Left lobe of liver (tissue), 2 donors: ENCODE measurements at places on chromosomes 1 and 21. TPM values are rescaled to one million over a fixed set of nuclear protein-coding genes. Genes with fewer than 3 reads are reported as not detected.

FAM110D gene
- total RNA-seq = 0.28 TPM

KCNK1 gene
- 1.1 TPM for total RNA-seq

DNAH14 gene
- 5.9 TPM for total RNA-seq

CD2 gene
- 0.43 TPM for total RNA-seq

SLC6A17 gene
- not detected for total RNA-seq

HIPK1 gene
- total RNA-seq = 27.1 TPM

KRTAP7-1 gene
- total RNA-seq = not detected

MAB21L3 gene
- total RNA-seq = 0.63 TPM

PAQR6 gene
- total RNA-seq = 3.3 TPM

LMX1A gene
- not detected for total RNA-seq

FCRLA gene
- not detected for total RNA-seq

SPRR2E gene
- total RNA-seq = not detected

GPR37L1 gene
- not detected for total RNA-seq

VN1R5 gene
- total RNA-seq = not detected

RNASEL gene
- total RNA-seq = 2.2 TPM

CR2 gene
- 0.08 TPM for total RNA-seq

LCE2B gene
- not detected for total RNA-seq

IVL gene
- not detected for total RNA-seq

TMPRSS15 gene
- not detected for total RNA-seq

TNFRSF9 gene
- total RNA-seq = 0.03 TPM

TMEM125 gene
- total RNA-seq = 0.45 TPM

MTX1 gene
- 22.6 TPM for total RNA-seq

KRTAP11-1 gene
- total RNA-seq = not detected

TSPAN1 gene
- total RNA-seq = 7.7 TPM

GUCA2B gene
- total RNA-seq = 0.53 TPM

CNIH3 gene
- total RNA-seq = 1.7 TPM

CRYBG2 gene
- 0.18 TPM for total RNA-seq

TCHHL1 gene
- total RNA-seq = not detected

GLIS1 gene
- not detected for total RNA-seq

KRTAP19-1 gene
- total RNA-seq = not detected

NUP210L gene
- 0.10 TPM for total RNA-seq

ETV3L gene
- not detected for total RNA-seq

BEND5 gene
- 0.20 TPM for total RNA-seq

FCRL4 gene
- not detected for total RNA-seq

LCE1B gene
- total RNA-seq = not detected

HIVEP3 gene
- total RNA-seq = 2.6 TPM

TACSTD2 gene
- 2.2 TPM for total RNA-seq

GUCA2A gene
- not detected for total RNA-seq

TEX50 gene
- total RNA-seq = not detected

AGO4 gene
- 7.0 TPM for total RNA-seq

DYNLT4 gene
- total RNA-seq = 0.55 TPM

COL11A1 gene
- total RNA-seq = 0.08 TPM

BEST4 gene
- total RNA-seq = 0.10 TPM

PWP2 gene
- total RNA-seq = 4.8 TPM

CYP2J2 gene
- total RNA-seq = 61.9 TPM

TNNT2 gene
- total RNA-seq = 0.33 TPM

TGFB2 gene
- 0.20 TPM for total RNA-seq

THEM5 gene
- not detected for total RNA-seq

SLFNL1 gene
- not detected for total RNA-seq

MRAP gene
- total RNA-seq = 3.4 TPM

CFAP141 gene
- total RNA-seq = not detected

SLC9C2 gene
- total RNA-seq = not detected

CCDC181 gene
- not detected for total RNA-seq

ITLN2 gene
- not detected for total RNA-seq

HSD3B1 gene
- not detected for total RNA-seq
